ENCODE measurements at places on chromosomes 7 and 10.

GRCh38 chr10:79487296-79488194, 24.8 kb upstream of the EIF5AL1 start:
- no peak for DNase-seq

- no peak for DNase-seq
These were observed 2.0 kb downstream of the GRIFIN start for GRCh38 chr7:2474224-2474623.

DNA sequence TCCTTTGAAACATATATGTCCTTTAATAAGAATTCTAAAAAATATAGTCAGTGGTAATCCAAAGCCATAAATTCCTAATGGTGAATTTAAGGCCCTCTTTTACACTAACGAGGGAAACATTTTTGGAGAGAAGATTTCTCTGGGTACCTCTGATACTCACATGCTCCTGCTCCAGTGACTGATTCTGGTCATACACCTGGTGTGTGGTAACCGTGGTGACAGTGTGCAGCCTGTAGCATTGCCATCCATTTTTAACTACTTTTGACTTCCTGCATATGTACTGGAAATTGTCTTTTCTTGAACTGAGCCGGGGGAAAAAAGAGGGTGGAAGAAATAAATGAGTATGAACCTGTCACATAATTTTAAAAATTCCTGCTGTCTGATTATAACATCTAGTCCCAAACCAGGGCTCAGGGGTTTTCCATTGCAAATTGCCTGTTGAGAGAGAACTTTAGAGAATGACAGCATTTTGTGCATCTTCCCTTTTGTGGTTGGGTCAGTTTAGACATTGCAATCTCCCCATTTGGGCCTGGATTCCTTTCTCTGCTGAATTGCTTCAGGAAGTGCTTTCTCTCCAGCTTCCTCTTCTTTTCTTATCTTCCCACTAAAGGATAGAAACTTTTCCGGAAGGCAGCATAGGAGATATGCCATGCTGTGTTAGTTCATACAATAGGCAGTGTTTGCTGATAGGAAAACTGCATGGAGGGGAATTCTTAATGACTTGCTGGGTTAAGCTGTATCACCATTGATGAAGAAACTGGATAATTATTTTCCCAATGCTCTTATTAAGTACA, 125.5 kb downstream of the GRM3 start:
- DNase-seq = no peak

GRCh38 chr7:2830609-2831376, 13.3 kb downstream of the GNA12 start:
- DNase-seq = no peak

DNA sequence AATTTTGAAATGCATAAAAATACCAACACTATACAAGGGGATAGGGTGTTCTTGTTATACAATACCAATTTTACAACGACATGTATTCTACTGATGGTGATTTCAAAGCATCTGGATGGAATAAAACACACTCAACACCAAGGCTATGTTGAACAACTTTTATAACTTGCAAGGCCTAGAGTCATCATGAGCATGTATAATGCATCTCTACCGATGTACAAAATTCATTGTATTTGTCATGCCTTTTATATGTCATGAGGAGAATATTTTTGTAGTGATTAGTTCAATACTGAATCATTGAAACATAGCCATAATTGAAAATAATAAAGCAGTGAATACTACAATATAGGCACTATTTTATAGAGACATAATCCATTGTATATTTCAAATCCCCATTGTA, 160.2 kb downstream of the ETV1 start:
- no peak for DNase-seq

- DNase-seq = peak; percentile 45
These were observed 60.4 kb downstream of the INPP5F start for GRCh38 chr10:119786117-119786769.

DNA sequence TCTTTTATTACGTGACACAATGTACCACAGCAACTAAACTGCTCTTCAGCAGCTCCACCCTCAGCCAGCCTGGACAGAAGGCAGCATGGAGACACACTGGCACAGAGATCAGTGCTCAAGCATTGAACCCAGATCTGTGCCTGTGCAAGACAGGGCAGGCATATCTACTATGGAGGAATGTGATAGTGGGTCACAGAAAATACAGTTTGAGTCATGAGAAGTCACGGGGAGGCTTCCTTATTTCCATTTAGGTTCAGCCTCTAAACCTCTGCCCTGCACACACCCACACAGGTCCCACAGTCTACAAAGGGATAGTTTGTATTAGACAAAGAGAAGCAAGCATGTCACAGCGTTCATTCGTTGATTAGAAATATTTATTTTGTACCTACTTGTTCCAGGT, 187.4 kb upstream of the AGR3 start:
- no peak for DNase-seq

DNA sequence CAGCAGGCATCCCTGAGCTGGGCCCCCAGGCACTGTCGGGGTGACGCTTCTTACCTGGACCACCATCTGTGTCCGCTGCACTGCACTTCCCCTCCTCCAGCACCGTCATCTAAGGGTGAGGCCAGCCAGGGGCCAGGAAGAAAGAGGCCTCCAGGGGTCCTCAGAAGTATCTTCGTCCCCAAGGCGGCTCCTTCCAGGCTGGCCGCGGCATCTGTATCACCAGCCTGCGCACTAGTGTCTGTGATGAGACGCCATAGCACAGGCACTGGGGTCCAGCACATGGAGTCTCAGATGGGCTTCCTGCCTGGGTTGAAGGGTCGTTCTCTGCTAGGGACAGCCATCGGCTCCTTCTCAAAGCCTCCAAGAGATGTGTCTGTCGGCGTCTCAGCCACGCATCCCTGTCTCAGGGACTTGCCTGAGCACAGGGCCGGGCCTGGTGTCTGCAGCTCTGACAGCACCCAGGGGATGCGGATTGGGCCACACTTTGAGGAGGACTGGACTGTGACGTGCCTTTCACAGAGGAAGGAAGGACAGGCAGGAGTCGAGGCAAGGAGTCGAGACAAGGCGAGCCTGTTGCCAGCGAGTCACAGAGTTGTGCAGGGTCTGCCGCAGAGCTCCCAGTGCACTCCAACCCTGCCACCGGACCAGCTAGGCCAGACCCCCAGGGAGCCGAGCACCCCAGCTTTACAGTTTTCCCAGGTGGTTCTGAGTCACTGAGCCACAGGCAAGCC, 101.5 kb upstream of the DIP2C start:
- DNase-seq = no peak

GRCh38 chr10:17062955-17063484, 66.6 kb downstream of the CUBN start:
- no peak for DNase-seq

- no peak for DNase-seq
These were observed 67.6 kb upstream of the CAV2 start for GRCh38 chr7:116431787-116432526.

GRCh38 chr10:103917302-103918052, 507 bp downstream of the STN1 start:
- DNase-seq = peak; percentile 18
